Foreskin fibroblast (primary cell): ENCODE measurements at places on chromosomes 1 and 21.

DNA sequence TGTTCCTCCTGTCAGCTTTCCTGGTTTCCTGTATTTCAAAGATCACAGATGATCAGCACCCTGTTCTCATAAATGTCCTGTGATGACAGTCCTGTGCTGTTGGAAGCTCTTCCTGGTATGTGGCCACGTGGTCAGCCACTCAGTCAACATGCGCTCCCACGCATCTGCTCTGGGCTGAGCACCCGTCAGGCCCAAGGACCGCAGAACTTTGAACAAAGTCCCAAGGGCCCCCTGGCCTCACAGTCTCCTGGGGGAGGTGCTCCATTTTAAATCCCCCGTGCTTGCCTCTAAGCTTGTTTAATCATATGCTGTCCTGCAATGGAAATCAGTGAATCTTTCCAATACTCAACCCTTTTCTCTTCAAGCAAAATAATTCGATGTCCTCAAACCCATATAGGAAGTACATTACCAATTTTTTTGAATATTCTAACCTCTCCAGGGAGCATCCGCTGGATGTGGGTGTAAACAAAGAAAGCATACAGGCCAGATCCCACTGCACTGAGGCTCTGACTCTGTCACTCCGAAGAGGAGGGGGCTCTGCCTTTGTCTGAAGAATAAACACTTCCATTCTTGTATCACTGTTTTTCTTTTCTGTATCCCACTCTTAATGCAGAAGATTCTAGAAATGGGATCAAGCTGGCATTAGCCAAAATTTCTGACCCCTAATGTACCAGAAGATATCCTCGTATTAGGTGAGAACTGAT is 250.3 kb downstream of the SDCCAG8 start:
- DNase-seq = no peak

DNA sequence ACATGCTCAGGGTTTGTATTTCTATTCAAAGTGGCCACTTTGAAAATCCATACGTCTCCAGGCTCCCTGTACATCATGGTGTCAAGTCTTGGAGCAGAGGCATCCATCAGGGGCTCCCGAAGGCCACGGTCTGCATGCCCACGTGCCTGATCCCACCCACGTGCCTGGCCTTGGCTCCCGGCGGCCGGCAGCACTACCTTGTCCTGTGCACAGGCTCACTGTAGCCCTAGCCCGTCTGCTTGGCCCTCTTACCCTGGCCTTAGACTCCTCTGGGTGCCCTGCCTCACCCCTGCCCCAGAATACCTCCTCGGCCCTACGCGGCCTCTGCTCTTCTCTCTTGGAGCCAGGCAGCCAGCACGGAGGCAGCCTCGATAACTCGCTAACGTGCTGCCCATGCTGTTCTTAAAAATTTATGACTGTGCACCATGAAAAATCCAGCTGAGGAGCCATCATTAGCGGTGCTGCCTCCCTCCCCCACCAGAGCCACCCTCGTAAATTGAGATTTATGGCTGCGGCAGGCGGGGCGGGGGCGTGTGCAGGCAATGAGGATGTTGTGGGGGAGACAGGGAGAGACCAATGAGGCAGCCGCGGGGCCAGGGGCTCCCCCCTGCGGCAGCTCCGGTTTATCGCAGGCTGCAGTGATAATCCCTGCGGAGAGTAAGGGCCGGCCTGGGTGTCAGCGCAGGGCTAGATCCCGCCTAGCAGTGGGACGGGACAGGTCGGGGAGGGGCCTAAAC is 24.6 kb downstream of the DMAP1 start:
- DNase-seq = peak; percentile 78

DNA sequence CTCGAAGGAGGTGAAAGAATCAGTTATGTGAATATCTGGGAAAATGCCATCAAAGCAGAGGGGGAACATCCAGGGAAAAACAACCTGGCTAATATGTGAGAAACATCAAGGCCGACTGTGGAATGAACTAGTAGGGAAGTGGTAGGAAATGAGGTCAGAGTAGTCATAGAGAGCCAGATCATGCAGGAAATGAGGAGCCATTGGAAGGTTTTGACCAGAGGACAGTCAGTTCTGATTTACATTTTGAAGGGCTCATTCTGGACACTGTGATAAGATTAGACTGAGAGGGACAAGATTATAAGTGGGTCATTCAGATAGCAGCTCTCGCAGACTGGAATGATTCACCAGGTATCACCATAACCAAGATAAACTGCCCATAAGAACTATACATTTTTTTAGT is 63.7 kb downstream of the SYT14 start:
- DNase-seq = no peak

DNA sequence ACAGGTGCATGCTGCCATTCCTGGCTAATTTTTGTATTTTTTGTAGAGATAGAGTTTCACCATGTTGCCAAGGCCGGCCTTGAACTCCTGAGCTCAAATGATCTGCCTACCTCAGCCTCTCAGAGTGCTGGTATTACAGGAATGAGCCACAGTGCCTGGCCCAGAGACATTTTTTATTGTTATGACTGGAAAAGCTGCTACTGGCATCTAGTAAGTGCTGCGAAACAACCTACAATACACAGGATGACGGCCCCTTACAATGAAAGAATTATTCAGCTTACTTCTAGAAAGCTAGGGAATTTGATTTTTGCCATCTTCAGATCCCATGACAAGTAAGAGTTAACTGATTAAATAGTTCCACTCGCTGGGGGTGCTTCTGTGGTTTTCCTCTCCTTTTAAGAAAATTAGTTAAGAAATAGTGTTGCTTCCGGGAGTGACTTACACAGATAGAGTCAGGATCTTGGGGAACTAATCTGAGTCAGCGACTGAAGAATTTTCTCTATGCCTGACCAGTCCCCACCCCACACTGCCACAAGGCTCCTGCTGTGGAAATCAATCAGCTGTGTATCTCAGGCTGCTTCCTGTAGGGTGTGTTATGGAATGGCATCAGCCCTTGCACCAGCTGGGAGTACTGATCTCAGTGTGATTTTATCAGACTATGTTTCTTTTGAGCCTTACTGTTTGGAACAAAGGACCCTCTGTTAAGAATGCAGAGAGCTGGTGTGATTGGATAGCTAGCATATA is 93.0 kb upstream of the BMP8A start:
- peak; percentile 98 for DNase-seq

- no peak for DNase-seq
These were observed 18.0 kb downstream of the PFKL start for GRCh38 chr21:44317871-44318270.

- peak; percentile 92 for DNase-seq
These were observed 19.7 kb upstream of the NRDC start for GRCh38 chr1:51898090-51898734.

- DNase-seq = peak; percentile 6
These were observed 194.8 kb upstream of the HMCN1 start for GRCh38 chr1:185539277-185539943.

DNA sequence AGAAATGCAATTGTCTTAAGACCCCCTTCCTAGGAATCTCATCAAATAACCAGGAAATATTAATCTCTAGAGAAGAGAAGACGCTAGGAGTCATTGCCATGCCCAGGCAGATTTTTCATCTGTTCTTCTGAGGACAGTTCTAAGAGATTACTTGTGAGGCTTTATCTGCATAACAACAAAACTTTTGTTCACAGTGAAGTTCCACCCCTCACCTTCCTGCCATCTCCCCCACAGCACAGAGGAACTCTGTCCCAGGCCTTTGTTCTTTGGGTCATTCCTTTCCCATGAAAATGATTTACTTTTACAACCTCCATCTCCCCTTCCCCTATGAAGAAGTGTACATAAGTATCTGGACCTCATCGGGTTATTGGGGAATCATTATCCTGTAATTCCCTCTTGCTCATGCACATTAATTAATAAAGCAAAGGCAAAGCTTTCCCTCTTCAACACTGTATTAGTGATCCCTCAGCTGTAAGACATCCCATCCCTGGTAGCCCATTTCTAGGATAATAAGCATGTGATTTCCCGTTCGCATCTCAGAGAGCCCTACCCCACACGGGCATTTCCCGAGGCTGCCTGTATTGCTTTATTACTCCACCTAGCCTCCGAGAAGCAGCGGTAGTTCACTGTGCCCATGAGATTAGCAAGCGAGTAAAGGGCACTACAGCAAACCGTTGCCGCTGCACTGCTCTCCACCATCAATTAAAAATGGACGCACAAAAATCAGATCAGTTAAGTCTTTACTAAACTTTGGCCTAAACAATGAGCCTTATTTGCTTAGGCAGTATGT is 384.4 kb upstream of the CAMK1G start:
- DNase-seq = no peak

- no peak for DNase-seq
These were observed 13.1 kb downstream of the NDUFV3 start for GRCh38 chr21:42906233-42906632.

- DNase-seq = peak; percentile 16
These were observed 124.7 kb downstream of the POU2F1 start for GRCh38 chr1:167345386-167345733.
